ENCODE measurements at places on chromosomes 5 and 9.

- no peak for DNase-seq
These were observed at the start of gene ZNF474 for GRCh38 chr5:122129306-122129705. Gene ZNF474, plus strand, starts transcription at chr5:122129546. Its CDS starts 22,445 bp downstream, at chr5:122151991.

DNA sequence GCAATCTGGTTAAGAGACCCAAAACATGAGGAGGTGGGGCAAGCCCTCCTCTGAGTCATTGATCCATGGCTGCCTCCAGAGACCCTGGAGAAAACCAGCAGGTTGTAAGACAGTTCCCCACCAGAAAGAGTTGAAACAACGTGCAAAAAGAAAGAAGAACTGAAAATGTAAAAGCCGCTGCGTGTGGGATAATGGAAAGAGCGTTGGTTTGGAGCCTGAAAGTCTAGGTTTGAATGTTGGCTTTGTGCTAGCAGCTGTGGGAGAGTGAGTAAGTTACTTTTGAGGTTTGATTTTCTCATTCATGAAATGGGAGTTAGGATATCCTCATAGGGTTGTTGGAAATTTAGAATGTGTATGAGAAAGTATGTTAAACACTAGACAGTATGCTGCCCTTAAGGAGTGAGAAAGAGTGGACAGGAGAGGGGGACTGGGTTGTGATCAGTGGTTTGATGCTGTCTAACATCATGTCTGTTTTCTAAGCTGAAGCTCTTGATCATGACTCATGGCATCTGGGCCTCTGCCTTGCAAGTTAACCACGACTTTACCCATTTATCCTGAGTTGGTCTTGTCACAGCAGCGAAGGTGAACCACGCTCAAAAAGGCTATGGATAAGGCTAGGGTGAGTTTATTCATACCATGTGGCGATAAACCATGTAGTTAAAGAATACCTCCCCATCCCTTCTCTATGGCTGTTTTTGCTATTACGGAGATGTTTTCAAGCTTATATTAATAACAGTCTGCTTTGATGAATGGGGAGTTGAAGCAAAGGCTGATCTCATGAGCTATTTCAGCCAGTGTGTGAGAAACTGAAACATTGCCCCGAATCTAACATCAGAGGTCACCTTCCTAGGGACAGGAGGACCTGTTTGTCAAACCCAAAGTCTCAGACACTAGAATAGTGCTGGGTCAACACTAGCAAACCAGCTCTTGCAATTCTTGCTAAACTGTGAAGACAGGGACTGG, 41.3 kb downstream of the ZNF366 start:
- DNase-seq, result no peak

DNA sequence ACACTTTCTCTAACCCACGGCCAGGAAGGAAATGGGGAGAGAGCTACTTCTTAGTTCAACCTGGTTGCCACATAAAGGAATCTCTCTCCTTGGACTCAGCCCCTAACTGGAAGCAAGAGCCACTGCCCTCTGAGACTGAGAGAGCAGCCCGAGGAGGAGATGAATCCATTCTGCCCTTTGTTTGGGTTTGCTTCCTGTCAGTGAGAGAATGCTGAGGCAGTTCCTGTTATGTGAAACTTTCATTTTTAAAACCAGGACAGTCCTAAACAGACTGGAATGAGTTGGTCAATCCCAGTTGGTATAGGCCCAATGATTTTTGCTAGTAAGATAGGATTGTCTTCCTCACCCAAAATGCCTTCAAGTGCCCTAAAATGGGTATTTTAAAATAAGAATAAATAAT, 205.1 kb downstream of the NTRK2 start:
- DNase-seq, result no peak

GRCh38 chr9:35172878-35173277, 11.1 kb downstream of the UNC13B start:
- DNase-seq, result no peak

DNA sequence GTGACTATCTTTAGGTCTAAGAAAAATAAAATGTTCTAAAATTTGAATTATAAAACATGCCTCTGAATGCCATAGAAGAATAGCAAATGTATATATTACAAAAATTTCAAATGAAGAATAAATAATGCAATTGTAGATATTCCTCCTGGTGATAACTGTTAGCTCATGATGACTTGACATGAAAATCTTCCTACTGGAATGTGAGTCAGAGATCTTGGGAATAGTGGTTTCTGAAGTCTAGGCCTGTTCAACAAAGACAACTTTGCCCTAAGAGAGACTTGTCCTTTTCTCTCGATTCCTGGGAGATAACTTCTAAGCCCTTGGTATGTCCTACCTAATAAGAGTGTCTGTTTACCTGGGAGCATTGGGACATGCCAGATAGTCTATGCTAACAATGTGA, 746.3 kb upstream of the RIOK2 start:
- no peak for DNase-seq

DNA sequence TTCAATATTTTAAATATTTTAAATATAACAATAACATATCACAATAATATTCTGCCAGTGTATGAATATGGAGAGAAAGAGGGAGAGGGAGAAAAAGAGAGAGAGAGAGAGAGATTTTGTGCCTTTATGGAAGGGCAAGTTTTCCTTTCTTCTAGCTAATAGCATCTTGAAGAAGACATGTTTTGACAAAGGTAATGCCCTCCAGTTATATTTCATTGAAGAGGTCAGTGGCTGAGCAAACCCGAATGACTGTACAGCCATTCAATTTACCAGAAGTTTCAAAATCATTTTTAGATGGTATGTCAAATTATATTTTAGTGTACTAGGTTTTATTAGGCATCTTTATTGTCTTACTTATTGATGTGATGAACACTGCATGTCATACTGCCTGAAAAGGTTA, 139.3 kb downstream of the EMB start:
- no peak for DNase-seq

DNA sequence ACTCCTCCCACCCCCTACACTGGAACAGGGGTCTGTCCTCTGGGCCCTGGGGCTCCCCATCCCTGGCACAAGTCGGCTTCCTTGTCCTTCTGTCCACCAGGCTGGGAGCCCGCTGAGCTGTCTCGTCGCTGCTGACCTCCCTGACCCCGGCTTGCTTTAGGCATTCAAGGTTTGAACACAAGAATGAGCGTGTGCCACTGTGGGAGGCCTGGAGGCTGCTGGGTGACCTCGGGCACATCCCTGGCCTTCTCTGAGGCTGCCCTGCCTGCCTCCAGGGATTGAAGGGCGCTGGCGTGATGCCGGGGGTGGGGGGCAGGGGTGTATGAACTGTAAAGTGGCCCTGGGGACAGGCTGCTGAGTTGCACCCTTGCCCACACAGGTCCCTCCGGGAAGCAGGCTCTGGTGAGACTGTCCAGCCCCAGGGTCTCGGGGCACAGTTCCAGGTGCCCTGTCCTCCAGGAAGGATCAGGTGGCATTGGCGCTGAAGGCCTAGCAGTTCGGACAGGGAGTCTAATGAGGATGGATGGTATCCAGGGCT, 18.2 kb downstream of the FIBCD1 start:
- DNase-seq, result no peak

DNA sequence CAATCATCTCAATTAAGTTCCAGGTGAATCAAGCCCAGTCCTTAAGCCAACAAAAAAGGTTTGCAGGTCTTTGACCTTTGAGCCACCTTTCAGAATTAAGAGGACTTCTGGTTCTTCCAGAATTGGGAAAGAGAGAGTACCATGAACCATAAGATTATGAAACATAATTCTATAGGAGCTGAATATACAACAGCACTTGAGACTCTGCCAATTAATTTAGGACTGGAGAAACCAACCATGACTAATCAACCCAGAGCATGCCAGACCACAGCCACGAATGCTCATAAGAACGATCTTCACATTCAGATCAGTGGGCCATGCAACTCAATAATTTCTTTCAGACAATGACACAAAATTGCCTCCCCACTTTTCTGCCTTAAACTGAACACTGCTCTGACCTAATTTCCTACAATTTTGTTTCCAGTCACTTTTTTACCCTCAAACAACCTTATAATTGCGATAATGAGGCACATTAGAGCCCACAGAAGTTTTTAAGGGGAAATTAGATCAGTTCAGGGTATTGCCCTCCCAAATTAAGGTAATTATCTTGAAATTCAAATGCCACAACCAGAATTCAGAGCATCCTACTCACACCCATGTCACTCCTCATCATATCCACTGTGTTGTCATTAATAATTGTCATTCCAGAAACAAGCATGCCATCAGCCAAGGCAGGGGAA, 213.4 kb downstream of the ATPSCKMT start:
- no peak for DNase-seq

DNA sequence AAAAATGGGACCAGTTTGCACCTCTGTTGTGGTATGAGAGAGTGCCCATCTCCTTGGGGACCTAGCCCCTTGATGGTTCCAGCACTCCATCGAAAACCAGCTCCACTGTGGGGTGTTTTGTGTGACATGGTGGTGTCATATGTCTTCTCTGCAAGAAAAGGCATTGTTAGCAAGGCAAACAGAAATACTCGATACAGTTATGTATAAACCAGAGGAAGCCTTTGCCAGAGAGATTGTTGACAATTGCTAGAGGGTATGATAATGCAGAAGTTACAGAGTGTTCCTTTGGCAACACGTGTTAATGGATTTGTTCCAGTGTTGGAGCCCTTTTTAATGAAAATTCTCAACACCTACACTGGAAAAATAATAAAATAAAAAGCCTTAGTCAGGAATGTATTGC, 270.4 kb upstream of the DMRT1 start:
- DNase-seq, result no peak

DNA sequence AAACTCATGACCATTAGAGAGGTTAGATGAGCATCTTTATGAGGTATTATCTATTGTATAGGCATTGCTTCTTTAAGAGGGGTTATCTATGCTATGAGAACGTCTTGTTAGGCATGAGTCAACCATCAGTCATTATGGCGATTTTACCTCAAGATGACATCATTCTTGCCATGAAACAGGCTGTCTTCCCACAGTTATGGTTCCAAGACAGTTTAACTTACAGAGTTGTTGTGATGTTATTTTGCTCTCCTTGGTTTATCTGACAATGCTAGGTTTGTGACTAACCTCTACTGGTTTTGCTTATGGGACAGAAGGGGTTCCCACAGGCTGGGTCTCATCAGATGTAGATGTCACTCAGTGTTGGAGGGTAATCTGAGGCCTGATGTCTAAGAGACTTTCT, 1864.7 kb upstream of the ACO1 start:
- DNase-seq, result no peak

DNA sequence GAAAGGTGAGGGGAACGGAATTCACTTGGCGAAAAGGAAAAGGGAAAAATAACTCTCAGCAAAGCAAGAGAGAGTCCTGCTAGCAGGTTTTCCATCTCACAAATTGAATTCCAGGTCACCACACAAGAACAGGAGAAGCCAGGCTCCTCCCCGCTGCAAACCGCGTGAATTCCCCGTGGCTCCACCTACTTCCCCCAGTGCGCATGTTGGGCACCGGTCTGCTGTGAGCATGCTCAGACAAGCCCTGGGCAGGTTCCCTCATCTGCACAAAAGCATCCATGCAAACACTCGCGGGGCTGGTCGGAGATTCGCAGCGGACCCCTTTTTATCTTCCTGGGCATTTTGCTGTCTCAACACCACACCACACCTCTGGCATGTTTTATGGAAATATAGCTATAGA, 58.5 kb upstream of the S1PR3 start:
- no peak for DNase-seq

DNA sequence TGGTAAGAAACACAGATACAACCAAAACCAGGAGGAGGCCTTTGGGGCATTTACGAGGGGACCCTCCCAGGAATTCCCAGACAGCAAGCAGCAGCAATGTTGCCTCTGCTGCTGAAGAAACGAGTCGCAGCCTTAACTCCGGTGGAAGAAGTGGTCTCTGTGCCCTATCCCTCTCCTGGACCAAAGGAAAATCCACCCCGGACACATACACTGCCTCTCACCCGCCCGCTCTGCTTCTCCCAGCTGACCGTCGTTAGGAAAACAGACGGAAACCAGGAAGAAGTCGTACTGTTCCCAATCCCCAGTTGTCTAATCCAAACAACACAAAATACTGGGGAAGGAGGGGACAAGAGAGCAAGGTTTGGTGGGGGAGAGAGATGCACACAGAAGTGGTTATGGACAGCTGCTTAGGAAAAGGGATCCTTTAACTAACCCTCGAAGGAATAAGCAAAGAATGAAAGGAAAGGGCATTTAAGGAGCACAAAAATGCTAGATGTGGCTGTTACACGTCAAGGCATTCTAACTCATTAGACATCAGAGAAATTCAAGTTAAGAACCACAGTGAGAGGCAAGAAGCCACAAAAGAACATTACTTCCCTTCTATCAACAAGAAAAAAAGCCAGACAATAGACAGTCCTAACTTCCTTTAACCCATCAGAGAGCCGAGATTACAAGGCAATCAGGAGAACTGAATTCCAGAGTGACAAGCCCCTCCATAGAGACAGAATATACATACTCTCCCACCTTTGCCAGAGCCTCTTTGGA, 71.9 kb downstream of the ACTL7B start:
- no peak for DNase-seq

- DNase-seq, result no peak
These were observed 75.0 kb upstream of the MSX2 start for GRCh38 chr5:174649391-174649790.

- no peak for DNase-seq
These were observed 20.3 kb downstream of the EXOC3 start for GRCh38 chr5:463301-463700.

DNA sequence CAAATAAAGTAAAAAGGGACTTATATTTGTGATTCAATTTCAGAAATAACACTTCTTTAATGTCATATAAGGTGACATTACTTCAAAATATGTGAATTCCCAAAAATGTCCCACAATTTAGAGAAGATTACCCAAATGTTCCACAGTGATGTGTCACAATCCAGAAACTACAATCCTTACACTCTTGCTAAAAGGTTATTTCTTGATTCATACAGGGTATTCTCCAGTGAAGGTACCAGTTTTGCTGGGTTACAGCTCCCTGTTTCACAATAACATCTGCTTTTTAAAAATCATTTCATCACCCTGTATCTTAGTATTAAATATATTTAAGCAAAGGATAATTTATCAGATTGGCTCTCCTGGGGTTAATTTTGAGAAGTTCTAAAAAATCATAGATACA, 11.0 kb downstream of the FBN2 start:
- no peak for DNase-seq

GRCh38 chr9:122086873-122087272, 6.2 kb downstream of the TTLL11 start:
- no peak for DNase-seq

DNA sequence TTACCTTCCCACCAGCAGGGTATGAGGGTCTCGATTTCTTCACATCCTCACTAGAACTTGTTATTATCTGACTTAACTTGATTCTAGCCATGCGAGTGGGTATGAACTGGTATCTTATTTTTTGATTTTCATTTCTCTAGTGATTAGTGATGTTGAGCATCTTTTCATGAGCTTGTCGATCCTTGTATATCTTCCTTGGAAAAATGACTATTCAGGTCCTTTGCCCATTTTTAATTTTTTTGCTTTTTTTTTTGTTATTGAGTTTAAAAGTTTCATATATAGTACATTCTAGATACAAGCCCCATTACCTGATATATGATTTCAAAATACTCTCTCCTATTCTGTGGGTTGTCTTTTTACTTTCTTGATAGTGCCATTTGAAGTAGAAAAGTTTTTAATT, 61.5 kb downstream of the PHF2 start:
- no peak for DNase-seq

- DNase-seq, result no peak
These were observed 106.0 kb downstream of the STRBP start for GRCh38 chr9:123162360-123162759.

Measured in colonic mucosa (tissue), 4 donors.